Stimulated activated CD8-positive, alpha-beta memory T cell treated with anti-CD3 and anti-CD28 coated beads, Interleukin-7, amount 100 ng/mL, for 24 hours (primary cell): ENCODE measurements at places on chromosomes 6 and 20.

DNA sequence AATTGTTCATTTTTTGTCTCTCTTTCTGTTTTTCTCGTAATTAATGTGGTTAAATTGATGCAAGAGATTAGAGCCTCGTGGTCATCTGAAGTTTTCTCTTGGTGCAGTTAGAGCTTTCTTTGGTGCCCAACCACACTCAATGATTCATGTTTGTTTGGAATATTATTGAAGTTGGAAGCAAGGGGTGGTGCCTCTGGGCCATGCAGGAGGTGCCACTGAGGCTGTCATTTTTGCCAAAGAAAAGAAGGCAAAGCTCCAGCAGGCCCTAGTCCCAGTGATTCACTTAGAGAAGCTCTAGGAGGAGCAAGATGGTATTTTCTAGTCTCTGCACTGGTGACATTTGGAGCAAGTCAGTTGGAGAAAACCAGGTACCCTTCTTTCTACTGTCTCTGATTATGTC lies 144.5 kb upstream of the RALGAPA2 start:
- no peak for DNase-seq

DNA sequence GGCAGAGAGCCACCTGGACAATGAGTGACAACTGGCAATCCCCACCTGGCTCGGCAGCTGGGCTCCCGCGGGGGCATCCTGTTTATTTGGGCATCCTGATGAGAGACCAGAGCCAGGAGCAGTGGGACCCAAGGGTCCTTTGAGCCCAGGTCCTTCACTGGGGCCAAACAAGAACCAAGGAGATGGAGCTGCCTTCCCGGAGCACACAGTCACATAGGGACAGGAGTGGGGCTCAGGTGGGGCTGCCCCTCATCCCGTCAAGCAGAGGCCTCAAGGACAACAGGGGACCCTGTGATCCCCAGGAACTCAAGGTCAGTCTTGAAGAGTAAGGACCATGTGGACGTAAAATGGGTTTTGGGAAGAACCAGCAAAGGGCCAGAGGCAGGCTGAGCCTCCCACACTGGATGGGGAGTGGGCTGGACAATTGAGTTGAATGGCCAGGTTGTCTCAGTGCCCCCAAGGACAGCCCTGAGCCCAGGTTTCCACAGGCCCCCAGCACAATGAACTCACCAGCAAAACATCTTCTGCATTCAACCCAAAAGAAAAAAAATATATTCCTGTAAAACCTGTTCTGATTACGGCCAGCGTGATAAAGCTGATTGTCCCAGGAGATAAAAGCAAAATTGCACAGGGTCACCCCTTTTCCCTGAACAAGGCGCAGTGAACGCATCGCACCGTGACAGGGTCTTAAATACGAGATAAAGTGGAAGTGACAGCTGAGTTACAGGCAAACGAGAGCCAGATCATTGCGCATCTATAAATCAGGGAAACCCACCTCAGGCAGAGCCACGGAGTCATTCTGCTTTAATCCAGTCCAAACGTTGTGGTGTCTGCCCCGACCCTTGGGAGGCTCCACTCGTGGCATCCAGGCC lies 86.2 kb downstream of the ANKRD60 start:
- DNase-seq: no peak

DNA sequence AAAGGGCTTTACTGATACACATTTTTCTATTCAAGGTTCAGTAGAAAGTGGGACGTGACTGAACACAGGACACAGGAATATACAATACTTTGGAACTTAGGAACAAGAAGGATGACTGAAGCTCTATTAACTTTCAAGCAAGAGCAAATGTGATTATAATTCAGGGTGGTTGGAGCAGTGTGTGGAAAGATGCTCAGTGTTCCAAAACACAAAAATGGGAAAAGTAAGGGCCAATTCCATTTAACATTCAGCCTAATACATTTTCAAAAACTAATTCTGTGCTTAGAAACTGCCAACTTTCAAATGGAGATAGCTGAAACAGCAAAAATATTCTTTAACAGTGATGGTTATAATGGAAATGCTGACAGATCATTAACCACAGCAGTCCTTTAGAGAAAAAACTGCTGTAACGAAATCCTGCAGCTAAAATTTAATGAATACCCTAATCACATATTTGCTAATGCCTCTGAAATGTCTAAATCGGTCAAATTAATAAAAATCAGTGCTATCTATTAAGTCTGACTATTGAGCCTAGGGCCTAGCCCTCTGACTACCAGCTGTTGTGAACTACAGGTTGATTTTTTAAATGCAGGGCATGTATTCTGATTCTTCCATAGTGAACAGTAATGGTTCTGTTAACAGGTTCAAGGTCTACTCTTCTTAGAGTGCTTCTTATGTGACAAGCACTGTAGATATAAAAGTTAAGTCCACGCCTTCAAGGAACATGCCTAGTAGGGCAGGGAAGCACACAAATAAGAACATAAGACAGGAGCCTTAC lies 45.9 kb downstream of the RARS2 start:
- DNase-seq: no peak

- DNase-seq: peak; percentile 57
Observed at GRCh38 chr6:13454286-13455221, 32.8 kb downstream of the GFOD1 start.

DNA sequence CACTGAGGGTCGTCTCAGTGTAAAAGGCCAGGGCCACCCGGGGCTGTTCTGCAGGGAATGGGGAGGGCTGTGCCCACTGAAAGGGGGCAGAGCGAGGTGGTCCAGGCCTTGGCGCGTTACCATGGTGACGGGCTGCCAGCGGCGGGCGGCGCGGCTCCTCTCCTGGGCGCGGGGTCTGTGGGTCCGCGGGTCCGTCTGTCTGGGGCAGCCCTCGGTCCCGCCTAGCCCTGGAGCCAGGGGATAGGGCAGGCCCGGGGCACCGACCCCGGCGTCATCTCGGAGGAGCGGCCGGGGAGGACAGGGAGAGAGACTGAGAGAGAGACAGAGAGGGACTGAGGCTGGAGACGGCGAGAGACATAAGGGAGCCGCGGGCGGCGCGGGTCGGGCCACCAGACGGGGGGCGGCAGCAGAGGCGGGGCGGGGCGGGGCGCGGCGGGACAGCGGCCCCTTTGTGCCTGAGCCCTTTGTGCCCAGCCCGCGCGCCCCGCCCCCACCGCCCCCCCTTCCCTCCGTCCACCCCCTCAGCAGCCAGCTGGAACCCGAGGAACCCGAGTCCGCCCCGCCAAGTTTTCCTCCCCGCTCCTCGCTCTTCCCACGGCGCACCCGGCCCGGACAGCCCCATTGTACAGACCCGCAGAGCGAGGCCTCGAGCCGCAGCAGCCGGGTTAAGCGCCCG lies at the start of gene KIAA1755:
KIAA1755 (minus strand) TSS at position 358 of the 676 bp plus-strand sequence; CDS start at position 123, 235 bp downstream.
- no peak for DNase-seq

DNA sequence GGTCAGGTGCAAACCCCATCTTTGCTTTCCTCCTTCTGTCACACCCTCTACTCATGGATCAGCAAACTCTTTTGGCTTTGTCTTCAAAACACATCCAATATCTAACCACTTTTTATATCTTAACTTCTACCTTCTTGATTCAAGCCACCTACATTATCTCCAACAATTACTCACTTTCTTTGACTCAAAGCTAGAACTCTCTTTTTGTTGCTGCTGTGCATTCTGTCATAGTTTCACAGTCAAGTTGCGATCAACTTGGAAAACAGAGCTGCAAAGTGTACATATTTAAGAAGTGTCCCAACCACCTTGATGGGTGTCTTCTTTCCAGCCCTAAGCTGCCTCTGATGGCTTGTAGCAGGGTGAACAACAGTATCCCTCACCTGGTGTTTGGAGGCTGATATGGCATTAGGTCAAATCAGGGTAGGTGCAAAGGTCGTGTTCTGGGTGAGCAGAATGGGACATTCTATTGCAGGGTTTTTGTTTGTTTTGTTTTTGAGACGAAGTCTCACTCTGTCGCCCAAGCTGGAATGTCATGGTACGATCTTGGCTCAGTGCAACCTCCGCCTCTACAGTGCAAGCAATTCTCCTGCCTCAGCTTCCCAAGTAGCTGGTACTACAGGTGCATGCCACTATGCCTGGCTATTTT lies 43.4 kb upstream of the RALGAPA2 start:
- DNase-seq: no peak

GRCh38 chr20:52172392-52173047 lies 19.1 kb downstream of the ZFP64 start:
- DNase-seq: no peak

DNA sequence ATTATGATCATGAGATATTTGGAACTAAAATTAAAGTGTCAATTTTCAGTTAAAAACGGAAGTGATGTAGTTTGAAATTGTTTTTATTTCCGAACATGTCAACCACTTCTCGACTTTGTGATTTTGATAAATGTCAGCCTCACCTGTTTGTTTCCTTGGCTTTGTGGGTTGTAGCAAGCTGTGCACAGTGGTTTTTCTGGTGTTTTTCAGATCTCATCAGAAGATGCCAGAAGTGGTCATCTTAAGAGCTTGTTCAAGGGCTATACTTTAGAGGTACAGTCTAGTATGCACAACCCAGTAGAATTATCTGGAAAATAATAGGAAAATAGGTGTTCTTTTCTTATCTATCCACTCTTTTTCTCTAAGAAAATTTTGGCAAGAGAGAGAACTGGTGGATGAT lies 134.0 kb downstream of the GRIK2 start:
- DNase-seq: no peak

GRCh38 chr6:42141603-42142117 lies 760 bp downstream of the C6orf132 start:
- DNase-seq: no peak

GRCh38 chr6:169230322-169230665 lies 23.4 kb downstream of the THBS2 start:
- no peak for DNase-seq

DNA sequence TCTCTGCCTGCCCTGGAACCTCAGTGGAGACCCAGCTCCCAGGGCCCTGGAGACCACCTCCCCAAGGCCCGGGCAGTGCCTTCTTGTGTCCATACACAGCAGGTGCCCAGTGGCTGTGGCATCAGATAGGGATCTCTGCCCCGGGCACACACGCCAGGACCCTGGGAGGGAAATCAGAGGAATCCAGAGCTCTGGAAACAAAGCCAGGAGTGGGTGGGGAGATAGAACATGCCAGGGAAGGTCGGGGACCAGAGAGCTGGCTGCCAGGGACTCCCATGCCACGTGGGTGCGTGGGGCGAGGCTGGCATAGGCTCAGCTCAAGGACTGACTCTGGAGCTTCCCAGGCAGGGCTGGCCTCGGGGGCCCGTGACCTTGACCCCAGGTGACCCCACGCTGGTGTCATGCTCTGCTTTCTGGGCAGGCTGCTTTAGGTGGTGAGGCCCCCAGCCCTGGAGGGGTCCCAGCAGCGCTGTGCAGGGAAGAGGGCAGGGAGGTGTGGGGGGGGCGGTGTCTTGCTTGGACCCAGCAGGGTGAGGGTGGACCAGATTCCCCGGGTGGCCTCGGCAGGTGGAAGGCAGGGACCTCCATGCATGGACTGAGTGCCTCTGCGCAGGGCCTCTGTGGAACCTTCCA lies 17.6 kb upstream of the GATA5 start:
- DNase-seq: no peak
